ENCODE measurements at places on chromosomes 3 and 15.

DNA sequence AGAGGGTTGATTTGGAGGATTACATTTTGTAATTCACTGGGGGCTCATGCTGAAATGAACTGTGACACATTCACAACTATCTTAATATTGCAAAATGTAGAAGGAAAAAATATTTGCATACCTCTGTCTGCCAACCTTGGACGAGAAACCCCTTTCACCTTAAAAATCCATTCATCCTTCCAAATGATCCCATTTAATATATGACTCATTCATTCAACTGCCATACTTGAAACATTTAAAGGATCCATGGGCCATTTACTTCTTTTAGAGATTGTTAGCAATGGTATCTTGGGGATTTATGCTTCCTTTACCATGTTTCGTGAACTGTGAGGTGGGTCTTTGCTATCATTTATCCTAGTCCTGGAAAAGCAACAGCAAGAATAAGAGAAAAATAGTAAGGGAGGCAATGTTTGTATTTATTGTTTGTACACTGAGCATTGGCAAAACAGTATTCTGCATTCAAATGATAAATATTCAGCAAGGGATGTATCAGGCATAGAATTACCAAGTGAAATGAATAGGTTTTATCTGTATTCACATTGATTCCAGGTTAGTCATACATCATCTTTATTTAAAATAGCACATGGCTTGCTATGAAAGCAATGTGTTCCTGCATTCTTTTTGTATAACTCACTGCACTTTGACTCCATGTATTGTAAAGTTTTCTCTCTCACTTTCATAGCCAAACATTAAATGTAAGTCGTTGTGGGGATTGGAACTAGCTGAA, 378.1 kb downstream of the NSUN3 start:
- no peak for DNase-seq

DNA sequence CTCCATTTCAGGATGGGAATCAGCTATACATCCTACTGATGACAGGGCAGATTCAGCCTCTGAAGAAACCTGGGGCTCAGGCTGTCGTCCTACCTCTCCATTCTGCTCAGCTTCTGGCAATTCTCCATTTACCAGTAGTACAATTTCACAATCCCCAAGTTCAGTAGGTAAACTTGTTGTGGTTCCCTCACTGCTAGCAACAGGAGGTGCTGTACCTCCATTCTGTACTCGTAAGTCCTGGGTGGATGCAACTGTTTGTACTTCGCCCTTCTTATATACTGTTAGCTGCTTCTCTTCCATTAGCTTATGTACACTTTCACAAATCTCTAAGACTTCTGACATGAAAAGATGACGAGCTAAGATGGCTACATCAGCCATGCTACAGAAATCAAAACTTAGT, 11.6 kb downstream of the ZBTB11 start:
- no peak for DNase-seq

- DNase-seq = no peak
Measured at GRCh38 chr3:26963361-26963743, 340.8 kb downstream of the LRRC3B start.

DNA sequence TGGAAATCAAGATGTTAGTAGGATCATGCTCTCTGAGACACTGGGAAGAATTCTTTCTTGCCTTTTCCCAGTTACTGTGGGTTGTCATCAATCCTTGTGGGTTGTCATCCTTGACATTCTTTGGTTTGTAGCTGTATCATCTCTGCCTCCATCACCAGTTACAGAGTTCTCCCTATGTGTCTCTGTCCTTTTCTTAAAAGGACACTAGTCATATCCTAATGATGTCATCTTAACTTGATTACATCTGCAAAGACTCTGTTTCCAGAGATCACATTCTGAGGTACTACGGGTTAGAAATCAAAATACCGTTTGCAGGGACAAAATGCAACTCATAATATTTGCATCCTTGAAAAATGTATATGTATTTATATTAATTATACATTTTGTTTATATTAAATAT, 500.4 kb downstream of the ZBBX start:
- no peak for DNase-seq

GRCh38 chr3:176978441-176978840, 218.8 kb downstream of the TBL1XR1 start:
- DNase-seq = no peak

DNA sequence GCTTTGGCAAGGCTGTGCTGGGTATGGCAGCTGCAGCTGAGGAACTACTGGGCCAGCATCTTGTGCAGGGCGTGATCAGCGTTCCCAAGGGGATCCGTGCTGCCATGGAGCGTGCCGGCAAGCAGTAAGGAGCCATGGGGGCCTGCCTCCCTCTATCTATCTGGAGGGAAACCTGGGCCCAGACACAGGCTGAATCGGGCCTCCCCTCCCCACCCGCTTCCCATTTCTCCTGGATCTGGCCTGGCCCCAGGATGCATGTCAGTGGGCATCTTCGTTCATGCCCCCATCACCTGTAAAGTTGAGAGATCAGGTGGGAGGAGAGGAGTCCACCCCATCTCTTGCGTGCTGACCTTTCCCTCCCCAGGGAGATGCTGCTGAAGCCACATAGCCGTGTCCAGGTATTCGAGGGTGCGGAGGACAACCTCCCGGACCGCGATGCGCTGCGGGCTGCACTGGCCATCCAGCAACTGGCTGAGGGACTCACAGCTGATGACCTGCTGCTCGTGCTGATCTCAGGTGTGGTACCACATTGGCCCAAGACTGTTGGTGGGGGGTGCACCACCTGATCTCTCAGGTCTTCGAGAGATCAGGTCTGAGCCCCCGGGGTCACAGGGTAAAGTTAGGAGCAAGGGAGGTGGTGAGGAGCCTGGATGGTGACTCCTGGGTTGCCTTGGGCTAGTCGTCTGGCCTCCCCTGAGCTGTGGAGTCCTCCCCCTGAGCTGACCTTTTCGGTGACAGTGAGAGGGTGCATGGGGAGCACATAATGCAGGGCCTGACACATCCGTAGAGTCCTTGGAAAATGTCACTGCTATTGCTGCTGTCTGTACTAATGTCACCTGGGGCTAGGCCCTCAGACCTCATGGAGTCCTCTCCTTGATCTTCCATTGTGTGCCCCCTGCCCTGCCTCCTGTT, 3.2 kb downstream of the GLYCTK start:
- DNase-seq = no peak

- DNase-seq = no peak
Measured at GRCh38 chr3:87997966-87998365, 60.8 kb downstream of the CGGBP1 start.

GRCh38 chr3:49343163-49343562, 3.3 kb upstream of the USP4 start:
- DNase-seq = no peak

- DNase-seq = no peak
Measured at GRCh38 chr3:106457281-106458180, 588.7 kb upstream of the CBLB start.

DNA sequence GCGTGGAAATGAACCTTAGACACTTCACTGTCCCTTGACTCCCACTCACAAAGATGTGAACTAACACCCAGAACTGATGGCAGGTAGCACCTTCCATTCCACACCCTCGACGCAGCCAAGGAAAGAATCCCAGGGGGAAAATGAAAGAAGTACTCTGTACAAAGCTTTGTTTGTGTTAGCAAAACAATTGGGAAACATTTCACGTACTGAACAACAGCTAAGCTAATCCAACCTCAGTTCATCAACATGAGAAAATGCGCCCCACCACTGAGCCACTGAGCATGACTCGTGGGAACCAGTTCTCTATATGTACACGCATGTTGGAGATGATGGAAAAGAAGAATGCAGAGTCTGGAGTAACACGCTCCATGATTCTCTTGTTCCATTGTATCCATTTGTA, 32.0 kb downstream of the CORO2B start:
- no peak for DNase-seq

- DNase-seq = peak; percentile 60
Measured at GRCh38 chr15:74950078-74950908, 6.3 kb downstream of the RPP25 start.

DNA sequence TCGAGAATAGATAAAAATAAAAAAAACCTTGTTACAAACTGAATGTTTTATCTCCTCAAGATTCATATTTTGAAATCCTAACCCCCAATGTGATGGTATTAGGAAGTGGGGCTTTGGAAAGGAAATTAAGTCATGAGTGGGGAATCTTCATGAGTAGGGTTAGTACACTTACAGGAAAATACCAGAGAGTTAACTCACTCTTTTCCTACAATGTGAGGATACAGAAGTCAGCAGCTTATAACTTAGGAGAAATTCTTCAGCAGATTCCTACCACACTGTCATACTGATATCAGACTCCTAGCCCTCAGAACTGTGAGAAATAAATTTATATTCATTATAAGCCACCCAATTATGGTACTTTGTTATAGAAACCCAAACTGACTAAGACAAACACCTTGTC, 453.1 kb downstream of the GBE1 start:
- no peak for DNase-seq

- DNase-seq = no peak
Measured at GRCh38 chr3:30040126-30040525, 566.3 kb upstream of the TGFBR2 start.

DNA sequence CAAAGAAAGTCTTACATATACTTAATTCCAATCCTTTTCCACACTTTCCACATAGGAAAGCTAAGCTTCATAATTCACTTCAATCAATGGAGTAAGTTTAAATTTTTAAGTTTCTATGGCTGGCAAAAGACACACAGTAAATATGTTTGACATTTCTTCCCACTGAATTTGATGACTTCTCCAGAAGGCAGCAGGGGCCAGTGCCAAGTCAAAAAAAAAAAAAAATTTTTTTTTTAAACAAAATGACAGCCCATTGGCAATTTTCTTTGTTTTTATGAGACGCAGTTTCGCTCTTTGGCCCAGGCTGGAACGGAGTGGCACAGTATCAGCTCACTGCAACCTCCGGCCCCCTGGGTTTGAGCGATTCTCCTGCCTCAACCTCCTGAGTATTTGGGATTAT, 28.7 kb downstream of the ATP13A3 start:
- no peak for DNase-seq

- no peak for DNase-seq
Measured at GRCh38 chr15:80699981-80700380, 4.9 kb downstream of the ABHD17C start.

DNA sequence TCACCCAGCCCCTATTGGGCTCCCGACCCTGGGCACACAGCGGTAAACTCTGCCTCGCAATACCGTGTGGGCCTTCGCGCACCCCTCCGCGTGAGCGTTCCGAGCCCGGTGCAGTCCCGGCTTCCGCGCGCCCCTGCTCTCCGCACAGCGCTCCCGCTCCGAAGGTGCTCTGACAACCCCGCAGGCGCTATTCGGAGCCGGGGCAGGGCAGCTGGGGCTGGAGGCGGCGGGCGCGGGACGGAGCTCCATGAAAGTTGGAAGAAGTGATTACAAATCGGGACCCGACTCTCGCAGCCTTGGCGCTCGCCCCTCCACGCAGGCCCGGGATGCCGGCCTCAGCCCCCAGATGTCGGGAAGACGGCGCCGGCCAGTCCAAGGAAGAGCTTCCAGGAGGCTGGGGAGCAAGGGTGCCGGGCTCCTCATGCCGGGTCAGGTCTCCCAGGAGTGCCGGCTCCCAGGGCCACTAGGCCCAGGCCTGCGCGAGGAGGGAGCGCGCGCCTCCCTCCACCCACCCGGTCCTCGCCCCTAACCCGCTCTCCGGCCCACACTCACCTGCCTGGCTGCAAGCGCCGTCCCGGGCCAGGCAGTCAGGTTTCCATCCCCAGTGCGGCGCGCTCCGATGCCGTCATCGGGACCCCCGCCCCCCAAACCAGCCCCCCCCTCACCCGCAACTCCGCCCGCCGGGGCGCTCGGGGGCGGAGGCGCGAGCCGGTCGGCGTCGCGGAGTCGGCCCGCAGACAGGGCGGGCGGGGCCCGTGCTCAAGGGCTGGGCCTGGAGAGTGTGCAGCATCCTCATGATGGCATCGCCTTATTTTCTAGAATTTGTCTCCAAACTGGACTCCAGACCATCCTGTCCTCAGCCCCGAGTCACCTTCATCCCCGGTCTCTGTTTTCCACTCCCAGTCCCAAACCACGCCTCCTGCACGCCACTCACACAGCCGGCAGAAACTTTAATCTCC, at the start of gene KIF7:
KIF7 (minus strand) TSS at position 621 of the 959 bp plus-strand sequence. CDS start 2,537 bp downstream, outside the sequence.
- DNase-seq = no peak

GRCh38 chr3:11832981-11833905, 13.4 kb downstream of the TAMM41 start:
- no peak for DNase-seq

DNA sequence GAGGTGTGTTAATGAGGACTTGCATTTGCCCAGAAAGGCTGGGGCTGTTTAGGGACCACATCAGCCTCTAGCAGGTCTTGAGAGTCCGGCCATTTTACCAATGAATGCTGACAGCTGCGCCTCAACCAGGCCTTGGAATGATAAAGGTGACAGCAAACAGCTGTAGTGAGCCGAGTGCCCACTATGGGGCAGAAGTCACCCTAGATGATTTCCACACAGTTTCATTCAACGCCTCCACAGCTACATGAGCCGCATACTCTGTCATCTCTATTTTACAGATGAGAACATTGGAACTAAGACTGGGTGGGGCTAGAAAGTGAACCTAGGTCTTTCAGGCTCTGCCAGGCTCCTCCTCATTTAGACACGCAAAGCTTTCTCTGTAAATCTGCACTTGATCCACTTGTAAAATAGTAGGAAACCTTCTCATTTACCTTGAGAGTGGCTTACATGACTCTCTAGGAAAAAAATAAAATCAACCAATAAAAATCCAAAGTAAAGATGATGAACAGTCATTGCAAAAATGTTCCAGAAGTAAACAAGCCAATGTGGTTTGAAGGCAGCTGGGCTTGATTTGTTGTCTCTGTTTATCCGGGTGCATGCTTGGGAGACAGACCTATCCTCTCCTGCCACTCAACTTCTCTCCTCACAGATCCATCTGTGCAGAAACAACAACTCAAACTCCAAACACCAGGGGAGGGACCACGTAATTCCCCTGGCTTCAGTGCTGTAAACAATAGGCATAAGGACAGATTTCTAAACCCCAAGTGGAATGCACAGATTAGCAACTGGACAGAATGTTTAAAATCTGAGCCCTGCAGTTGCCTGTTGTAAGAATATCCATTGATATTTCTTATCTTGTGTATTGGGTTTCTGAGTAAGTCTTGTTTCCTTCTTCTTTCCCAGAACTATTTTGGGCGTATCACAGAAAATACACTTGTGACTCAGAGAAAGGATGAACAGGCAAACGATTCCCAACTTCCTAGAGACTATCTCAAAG, 31.5 kb upstream of the LDHAL6B start:
- DNase-seq = peak; percentile 57

DNA sequence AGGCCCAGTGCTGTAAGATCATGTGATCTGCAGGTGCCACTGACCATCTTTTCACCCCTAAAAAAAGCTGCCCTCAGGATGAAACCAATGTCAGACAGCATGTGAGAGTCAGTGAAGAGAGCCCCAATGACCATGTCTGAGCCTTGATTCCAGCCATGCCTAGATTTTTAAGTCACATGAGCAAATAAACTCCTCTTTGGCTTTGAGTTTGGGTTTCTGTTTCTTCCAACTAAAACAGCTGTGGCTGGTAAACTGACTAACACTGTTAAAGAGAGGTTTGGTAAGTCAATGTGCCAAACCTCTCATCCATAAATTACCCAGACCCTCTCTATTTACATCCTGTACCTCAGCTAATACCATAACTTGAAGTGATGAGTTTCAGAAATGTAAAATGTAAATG, 8.3 kb downstream of the MYO5A start:
- no peak for DNase-seq

GRCh38 chr15:61890106-61890505, 170.1 kb downstream of the VPS13C start:
- no peak for DNase-seq

Data from Right ventricle myocardium superior (tissue), 1 donor.